ENCODE measurements at places on chromosomes 1 and 21.

GRCh38 chr1:150385537-150386445 lies 21.8 kb downstream of the RPRD2 start:
- no peak for DNase-seq

DNA sequence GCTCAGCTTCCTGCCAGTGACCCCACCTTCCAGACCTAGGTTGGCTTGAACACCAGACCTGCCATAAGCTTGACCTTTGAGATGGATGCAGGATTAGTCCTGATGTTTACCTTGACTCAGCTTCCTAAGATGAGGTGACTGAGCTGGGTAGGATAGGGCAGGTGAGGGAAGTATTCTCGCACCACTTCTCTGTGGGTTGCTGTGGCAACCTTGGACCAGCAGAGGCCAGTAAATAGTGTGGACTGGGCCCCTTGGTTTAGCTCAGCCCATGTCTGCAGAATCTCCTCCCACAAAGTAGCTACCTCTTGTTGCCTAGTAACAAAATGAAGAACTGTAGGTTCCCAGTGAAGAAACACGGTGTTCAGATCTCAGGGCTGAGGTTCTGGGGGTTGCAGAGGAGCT lies 8.4 kb downstream of the RPS6KA1 start:
- DNase-seq = no peak

GRCh38 chr1:2373551-2374251 lies 17.7 kb downstream of the MORN1 start:
- DNase-seq = no peak

DNA sequence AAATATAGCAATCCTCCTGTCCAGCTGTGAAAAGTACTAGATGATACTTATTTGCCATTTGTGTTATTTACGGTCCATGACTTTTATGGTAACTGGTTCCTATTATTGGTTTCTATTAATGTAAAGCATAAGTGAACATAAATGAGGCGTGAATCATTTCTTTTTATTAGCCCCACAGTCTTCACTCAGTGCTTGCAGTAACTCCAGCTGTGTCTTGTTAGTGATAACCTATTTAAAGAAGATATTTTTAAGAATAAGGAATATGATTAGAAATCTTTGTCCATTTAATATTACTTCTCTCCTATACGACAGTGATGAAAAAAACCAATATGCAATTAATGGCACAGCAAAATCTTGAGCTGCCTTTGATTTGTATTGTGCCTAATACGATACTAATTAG lies 149.9 kb downstream of the SPATA17 start:
- DNase-seq = no peak

DNA sequence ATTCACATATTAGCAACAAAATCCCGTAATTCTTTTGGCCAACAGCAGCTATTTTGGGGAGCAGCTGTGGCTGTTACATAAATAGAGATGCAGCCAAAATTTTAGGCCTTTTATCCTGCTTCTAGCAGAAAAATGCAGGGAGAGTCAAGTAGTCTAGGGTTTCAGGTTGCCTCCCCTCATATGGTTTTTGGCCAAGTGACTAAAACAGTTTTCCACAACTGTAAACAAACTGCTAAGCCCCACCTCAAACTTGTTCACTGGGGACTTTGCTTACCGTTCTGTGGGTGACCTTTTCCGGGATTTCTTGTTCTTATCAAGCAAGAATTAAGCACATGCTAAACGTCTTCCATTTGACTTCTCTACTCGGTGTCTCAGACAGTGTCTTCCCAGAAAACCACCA lies 133.4 kb downstream of the EDEM3 start:
- DNase-seq = no peak

DNA sequence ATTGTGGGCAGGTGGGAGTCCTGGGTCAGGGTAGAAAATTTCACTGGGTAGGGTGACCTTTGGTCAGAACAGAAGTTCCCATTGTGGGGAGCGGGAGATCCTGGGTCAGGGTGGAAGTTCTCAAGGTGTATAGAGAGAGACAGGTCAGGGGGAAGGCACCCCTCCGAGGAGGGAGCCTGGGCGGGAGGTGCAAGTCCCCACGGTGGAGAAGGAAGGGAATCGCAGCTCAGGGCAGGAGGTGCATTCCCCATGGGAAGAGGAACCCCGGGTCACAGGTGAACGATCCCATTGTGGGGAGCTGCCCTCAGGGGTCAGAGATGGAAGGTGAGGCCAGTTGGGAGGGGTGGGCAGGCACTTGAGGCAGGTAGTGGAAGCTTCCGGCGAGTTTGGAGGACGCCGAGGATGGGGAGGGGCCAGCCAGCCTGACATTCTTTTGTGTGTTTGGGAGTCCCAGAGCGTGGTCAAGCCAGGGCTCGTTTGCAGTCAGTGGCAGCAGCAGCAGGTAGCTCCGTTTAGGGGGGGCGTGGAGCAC lies 637 bp downstream of the LYPLA2 start:
- DNase-seq = no peak

DNA sequence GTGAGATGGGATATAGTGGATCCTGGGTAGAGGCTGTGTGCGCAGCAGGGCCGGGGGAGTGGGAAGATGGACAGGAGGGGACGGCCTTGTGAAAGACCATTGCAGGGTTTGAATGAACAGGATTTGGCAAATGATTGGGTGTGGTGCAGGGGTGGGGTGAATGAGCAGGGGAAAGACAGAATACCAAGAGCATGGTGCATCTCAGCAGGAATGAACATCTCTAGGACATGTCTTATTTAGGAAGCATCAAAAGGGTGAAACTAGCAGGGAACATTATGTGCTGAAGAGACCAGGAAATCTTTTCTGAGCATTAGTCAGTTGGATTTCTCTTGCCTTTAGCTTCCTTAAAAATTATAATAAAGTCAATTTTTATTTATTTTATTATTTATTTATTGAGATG lies 60.6 kb upstream of the SLC2A1 start:
- no peak for DNase-seq

GRCh38 chr1:109789551-109790180 lies 25.9 kb upstream of the EPS8L3 start:
- no peak for DNase-seq

DNA sequence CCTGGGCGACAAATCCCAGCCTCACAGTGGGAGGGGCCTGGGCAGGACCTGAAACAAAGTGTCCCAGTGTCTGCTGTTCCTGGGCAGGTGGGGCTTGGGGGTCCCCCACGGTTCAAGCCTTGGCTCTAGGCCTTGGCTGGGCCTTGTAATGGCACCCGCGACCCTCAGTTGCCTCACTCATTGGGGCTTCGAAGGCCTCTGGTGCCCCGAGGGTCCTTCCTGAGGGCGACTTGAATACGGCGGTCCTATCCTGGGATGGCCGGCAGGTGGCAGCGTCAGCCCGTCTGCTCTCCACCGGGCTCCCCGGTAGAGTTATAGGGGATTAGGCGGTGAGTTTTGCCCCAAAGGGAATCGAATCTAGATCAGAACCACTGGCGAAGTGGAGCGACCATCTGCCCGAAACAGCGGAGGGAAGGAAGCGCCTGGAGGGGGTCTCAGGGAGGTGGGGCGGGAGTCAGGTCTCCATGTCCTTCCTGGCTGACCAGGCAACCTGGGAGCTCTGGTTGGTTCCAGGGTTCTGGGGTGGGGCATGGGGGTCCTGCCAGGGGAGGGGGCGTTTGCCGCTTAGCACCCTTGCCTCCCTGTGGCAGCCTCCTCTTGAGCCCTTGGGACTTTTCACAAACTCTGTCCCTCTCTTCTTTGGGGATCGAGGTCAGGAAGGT lies 2.1 kb upstream of the PEX10 start:
- peak; percentile 73 for DNase-seq

GRCh38 chr1:162213281-162213912 lies 143.9 kb downstream of the NOS1AP start:
- no peak for DNase-seq

- no peak for DNase-seq
These were observed 3.5 kb downstream of the OLFML2B start for GRCh38 chr1:162020150-162020549.

- DNase-seq = no peak
These were observed 150.3 kb downstream of the TNFSF18 start for GRCh38 chr1:172900376-172900997.
